ENCODE measurements at places on chromosomes 2 and 18.

DNA sequence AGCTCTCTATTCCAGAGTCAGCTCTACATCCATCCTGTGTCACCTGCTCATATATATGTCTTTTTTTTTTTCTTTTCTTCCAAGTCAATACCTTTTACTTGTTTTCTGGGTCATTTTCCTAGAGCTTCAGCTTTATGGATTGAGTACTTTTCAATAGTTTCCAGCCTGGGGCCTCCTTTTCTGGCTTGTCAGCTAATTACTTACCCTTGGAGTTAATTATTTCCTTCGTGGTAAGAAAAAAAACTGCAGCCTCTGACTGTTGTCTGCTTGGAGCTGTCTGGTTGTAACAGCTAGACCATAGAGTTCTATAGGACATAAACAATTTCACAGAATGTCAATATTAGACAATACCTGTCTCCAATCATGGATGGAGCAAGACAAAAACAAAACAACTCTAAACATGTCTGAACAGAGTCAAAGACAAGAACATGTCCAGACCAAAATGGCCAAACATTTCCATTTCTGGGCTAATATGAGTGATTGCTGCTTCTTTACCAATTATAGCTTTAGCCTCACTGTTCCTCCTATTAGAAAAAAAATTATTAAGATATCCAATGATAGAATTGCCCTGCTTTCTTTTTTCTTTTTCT is 643.1 kb downstream of the SLC4A3 start:
- no peak for DNase-seq

GRCh38 chr2:230749111-230749510 is 36.5 kb downstream of the CAB39 start:
- no peak for DNase-seq

DNA sequence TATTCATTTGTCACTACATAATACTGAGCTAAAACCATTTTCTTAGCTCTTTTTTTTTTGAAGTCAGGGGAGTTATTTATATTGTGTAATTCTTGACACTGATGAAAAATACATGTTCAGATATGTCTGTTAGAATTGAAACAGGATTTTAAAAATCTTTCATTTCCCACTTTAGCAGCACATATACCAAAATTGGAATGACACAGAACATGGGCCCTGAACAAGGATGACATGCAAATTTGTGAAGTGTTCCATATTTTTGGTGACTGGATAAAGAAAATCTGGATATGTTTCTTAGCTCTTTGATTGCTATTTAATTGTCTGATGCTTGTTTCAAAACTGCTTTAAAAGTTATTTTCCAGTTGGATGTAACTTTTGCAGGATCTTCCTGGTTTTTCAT is 1963.9 kb upstream of the LRRTM1 start:
- DNase-seq: no peak

GRCh38 chr2:237636578-237636977 is 9.2 kb downstream of the LRRFIP1 start:
- no peak for DNase-seq

- no peak for DNase-seq
These were observed 195.5 kb upstream of the CTAGE1 start for GRCh38 chr18:22613058-22613690.

DNA sequence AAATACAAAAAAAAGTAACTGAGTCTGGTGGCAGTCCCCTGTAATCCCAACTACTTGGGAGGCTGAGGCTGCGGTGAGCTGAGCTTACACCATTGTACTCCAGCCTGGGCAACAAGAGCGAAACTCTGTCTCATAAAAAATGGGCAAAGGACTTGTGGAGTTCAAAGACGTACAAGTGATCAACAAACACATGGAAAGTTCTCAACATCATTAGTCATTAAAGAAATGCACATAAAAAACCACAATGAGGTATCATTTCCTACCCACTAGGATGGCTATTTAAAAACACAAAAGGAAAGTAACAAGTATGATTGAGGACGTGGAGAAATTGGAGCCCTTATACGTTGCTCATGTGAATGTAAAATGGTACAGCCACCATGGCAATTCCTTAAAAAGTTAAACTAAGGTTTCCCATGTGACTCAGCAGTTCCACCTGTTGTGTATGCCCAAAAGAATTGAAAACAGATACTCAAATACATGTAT is 52.3 kb downstream of the RAB10 start:
- no peak for DNase-seq

- no peak for DNase-seq
These were observed 79.5 kb downstream of the INPP4A start for GRCh38 chr2:98524168-98524567.

DNA sequence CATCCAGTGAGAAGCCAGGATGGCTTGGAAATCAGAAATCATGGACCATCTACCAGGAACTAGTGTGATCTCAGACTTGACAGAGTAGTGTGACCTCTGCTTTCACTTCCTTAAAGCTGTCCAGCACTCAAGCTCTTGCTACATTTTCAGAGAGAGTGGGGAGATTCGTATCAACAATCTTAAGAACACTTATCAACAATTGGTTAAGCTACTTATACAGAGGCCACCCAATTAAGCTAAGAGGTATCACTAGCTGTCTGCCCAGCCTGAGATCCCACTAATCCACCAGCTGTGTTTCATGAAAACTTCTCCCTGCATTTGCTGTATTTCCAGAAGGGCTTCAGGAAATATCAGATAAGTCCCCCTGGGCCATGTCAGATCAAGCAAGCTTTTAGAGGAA is 4.2 kb downstream of the RPRM start:
- no peak for DNase-seq
